CD4-positive, alpha-beta T cell treated with Interleukin-12 subunit alpha and Interleukin-12 subunit beta, for 1 hour (primary cell): ENCODE measurements at places on chromosomes 4 and X.

DNA sequence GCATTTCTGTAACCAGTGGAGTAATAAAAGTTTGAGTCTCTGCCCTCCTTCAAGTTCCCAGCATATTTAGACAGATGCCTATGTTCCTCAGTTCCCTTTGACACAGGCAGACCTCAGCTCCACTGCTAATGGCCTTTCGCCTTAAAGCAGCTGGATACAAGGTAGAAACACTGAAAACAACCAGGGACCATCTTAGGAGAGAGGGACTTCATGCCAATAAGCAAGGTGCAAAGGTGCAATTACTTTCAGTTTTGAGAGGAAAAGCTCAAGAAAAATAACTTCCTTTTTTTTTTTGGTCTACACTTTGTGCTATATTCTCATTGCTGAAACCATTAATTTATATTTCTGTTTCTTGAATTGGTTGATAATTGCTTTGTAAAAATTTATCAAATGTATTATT, 781.9 kb upstream of the GALNTL6 start:
- DNase-seq, result no peak

DNA sequence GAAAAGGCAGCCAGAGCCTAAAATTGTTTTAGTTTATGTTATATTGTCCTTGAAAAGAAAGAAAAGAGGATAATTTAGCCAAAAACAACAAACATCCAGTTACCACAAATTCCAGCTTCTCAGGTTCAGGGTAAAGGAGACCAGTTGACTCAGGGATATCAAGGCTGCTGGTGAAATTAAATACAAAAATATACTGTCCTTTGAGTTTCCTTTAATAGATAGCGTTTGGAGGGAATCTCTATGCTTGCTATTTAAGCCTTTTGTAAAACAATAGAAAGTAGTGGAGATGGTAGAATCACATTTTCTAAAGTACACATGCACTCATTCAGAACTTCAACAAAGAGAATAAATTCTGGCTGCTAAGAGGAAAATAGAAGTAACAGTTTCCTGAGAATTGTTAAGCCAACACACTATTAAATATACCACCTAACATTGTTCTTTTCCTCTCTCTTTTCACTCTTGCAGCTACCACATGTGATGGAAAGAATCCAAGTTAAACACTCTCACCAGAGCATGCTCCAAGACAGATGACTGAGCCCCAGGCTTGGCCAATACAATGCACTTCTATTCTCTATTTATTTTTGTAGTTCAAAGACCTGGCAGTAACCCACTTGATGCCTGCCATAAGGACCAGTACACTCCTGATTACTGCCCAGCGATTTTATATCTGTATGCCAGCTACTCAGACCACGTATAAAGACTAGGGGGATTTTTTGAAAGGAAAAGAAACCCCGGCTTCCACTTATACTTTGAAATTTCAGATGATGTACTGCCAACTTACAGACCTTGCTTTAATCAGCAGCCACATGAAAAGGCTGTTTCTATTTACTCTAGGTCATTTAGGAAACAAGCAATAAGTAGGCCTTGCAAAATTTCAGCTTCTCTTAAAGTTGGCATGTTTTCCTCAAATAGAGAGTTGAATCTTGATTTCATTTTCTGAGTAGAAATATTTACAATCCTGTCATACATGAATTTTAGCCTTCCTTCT, 756.9 kb downstream of the FAT4 start:
- no peak for DNase-seq

- DNase-seq, result no peak
Measured at GRCh38 chrX:112857478-112857878, 16.8 kb upstream of the AMOT start.

DNA sequence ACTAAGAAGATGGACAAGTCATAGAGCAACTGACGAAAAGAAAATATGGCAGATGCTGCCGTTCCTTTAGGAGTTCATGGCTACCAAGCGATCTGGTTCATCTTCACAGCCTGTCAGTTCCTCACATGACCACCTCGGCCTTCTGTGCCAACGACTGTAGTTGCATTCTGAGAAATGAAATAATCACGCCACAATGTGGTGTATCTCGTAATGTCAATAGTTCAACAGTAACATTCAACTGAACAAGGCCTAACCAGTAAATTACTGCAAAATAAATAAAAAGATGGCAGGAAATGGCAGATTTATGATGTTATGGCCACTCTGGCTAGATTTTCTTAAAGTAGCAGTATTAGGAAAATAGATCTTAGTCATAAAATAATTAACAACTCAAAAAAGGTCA, 4.4 kb downstream of the GPRIN3 start:
- peak; percentile 87 for DNase-seq

DNA sequence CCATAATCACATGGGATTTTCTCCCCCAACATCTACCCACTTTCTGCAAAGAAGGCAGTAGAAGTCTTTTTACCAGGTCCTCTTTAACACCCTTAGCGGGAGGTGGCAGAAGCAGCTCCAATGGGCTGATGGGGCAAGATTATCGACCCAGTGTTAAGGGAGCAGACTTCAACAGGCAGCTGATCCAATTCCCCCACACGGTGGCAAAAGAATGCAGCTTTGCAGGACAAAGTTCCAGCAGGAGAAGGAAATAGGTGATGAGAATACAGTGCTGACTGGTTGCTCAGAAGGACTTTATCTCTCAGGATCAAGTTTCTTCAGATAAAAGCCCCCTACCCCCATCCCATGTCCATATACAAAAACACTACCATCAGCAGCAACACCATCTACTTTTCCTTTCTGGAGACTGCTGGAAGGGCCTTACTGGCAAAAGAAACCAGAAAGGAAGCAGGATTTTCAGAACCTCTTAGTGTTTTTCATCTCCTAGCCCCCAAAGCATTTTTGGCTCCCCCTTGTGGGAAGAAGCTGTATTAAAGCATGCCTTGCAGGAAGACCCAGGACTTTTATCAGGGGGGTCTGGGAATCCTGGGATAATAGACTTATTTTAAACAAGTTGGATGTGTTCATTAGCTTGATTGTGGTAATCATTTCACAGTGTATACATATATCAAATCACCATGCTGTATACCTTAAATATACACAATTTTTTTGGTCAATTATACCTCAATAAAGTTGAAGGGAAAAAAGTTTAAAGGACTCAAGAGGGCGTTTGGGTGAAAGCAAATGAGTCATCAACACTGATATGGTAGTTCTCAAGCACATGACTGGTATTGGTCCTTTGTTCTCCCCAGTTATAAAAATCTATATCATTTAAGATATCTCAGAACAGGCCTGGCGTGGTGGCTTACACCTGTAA, 146.4 kb downstream of the GPC3 start:
- DNase-seq, result peak; percentile 19

- no peak for DNase-seq
Measured at GRCh38 chr4:10917566-10917965, 233.0 kb upstream of the CLNK start.

- no peak for DNase-seq
Measured at GRCh38 chrX:139642241-139642927, 65.6 kb downstream of the MCF2 start.

- DNase-seq, result no peak
Measured at GRCh38 chr4:102163404-102164140, 181.7 kb downstream of the SLC39A8 start.

GRCh38 chr4:3822230-3822947, 56.2 kb downstream of the ADRA2C start:
- DNase-seq, result no peak

- DNase-seq, result peak; percentile 13
Measured at GRCh38 chr4:145177511-145177905, 2.9 kb downstream of the OTUD4 start.

- no peak for DNase-seq
Measured at GRCh38 chr4:184053434-184053833, 148.3 kb downstream of the STOX2 start.

- no peak for DNase-seq
Measured at GRCh38 chrX:43481576-43481975, 174.5 kb upstream of the MAOA start.

GRCh38 chr4:88251924-88252323, 32.4 kb downstream of the PPM1K start:
- DNase-seq, result no peak

GRCh38 chr4:952881-953573, 20.3 kb downstream of the DGKQ start:
- no peak for DNase-seq

DNA sequence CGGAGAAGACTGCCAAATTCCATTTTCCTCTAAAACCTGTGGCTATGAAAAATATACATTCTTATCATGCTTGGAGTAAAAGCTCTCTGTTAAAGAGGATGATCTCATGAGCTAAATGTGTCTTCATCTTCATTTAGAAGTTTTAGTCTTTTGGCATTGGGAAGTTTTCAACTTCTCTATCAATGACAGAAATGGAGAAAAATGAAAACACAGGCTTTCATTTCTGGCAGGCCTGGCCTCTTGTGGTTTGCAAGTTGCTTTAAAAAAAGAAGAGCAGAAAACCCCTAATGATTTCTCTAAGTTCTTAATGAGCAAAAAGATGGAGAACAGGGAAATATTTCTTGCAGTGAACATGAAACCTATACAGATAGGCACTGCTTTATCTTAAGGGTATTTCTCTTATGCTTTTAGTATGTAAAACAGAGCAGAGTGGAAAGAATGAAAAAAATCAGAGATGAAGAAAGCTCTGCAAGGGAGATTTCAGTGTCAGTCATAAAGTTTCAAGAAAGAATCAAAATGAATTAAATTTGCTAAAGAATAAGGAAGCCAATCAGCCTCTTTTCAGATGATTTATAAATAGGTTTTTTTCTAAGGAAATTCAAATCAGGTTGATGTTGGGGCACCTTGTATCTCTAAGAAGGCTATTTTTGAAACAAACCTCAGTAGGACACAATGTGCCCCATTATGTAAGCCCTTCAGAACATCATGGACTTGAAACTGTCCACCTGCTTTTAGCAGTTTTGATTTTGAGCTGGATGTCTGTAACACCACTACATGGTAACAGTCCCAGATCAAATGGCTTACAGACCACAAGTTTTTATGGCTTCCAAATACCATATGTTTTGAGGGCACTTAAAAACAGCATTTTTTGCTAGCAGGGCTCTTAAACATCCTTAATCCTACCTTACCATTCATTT, 225.0 kb downstream of the GRIA3 start:
- no peak for DNase-seq

DNA sequence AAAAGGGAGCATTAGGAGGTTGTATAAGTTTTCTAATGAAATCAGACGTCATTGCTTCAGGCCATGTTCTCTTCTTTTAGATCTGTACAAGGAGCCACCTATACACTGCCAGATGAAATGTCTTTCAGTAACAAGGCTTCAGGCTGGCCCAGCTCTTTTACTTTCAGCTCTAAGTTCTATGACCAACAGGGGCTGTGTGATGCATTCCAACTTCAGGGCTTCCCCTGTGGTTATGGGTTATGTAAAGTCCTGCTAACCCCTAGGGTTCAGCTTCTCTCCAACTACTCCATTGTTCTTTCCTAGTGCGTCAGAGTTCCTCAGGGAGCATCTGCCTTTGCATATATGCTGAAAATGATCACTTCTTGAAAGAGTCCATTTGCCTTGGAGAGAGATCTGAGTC, 79.4 kb upstream of the TTC29 start:
- no peak for DNase-seq

GRCh38 chrX:29468911-29469494, 746.4 kb upstream of the MAGEB2 start:
- no peak for DNase-seq

- DNase-seq, result no peak
Measured at GRCh38 chrX:8204943-8205342, 33.9 kb upstream of the VCX2 start.

- DNase-seq, result no peak
Measured at GRCh38 chr4:173446416-173446815, 47.5 kb upstream of the SCRG1 start.

GRCh38 chr4:137692205-137692604, 159.9 kb upstream of the PCDH18 start:
- DNase-seq, result no peak

DNA sequence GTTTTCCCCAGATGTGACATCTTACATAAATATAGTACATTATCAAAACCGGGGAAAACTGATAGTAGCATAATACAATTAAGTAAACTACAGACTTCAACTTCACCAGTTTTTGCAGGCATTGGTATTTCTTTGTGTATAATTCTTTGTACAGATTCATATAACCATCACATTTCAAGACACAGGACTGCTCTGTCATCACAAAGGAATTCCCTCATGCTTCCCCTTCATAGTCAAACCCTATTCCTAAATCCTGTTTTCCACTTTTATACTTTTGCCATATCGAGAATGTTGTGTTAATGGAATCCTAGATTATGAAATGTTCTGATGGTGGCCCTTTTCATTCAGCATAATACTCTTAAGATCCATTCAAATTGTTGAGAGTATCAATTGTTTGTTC, 36.0 kb downstream of the STIM2 start:
- no peak for DNase-seq

DNA sequence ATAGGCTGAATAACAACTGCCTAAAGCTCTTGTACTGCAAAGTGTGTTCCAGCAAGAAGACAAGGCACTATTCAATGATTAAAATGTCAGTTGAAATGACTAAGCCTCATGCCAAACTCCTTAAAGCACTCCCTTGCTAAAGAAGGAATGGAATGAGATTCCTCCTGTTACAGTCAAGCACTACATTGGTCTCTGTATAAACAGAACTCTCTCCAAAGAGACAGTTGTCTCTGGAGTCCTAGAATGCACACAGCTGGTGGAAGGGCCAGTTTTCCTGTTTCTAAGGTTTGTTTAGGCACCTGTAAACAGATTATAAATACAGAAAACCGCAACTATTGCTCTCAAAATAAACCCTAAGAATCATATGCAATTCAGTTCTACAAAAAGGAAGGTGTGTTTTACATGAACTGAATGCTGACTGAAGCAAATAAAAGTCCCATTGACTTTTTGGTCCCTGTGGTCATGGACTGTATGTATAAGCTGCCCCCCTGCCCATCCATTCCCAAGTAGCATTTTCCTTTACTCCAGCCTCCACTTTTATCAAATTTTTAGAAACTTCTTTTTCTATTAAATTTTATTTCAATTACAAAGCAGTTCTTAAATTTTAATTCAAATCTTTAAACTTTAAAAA, 47.0 kb downstream of the FAT1 start:
- no peak for DNase-seq

DNA sequence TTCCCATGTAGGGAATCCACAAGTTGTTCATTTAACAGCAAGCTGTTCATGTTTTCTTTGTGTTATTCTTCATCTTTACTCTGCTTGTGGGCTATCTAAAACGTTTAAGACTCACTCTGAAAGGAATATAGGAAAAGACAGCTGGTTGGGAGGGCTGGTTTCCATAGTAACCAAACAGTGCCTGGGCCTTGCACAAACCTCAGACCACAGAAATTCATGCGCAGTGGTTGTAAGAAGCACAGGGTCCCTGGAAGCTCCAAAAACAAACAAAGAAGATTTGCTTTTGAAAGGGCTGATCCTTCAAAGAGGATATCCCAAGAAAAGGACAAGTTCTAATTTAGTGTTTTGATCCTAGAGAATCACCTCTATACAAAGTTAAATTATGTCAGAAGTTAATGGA, 7.8 kb downstream of the SERTM2 start:
- DNase-seq, result no peak

GRCh38 chr4:76984788-76985211, 35.2 kb downstream of the SEPTIN11 start:
- DNase-seq, result no peak

DNA sequence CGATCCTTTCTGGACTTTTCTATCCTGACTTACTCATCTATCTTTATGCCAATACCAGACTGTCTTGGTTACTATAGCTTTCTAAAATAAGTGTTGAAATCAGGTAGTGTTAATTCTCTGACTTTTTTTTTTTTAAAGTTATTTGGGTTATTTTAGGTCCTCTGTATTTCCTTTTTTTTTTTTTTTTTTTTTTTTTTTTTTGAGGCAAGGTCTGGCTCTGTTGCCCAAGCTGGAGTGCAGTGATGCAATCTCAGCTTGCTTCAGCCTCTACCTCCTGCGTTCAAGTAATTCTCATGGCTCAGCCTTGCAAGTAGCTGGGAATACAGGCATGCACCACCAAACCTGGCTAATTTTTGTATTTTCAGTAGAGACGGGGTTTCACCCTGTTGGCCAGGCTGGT, 2.8 kb upstream of the NELFA start:
- no peak for DNase-seq
